Dermis blood vessel endothelial cell (primary cell): ENCODE measurements at places on chromosomes 12 and 14. TPM values are rescaled to one million over a fixed set of nuclear protein-coding genes. Genes with fewer than 3 reads are reported as not detected.

Gene MRPL51
- 86.4 and 167 TPM in 2 replicates for total RNA-seq

GRCh38 chr14:78605025-78605762 is 435.0 kb downstream of the NRXN3 start:
- no peak for DNase-seq

GRCh38 chr12:28937196-28937595 is 211.9 kb upstream of the FAR2 start:
- DNase-seq: peak; percentile 22

DNA sequence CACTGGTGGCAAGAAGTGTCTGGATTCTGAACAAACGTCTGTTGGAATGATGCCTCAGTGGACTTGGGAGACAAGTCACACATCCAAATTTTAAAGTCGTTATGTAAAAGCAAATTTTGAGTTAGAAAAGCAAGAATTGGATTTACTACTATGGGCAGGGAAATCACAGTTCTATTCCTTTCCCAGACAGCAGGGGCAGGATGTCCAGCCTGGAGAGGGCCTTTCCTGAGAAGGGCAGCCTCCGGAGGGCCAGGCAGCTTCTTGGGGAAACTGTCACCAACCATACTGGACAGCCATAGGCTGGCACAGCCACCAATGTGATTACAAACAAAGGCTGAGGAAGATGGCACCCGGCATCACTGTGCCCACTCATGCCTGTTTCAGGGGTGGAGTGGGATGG is 11.1 kb downstream of the SLC24A4 start:
- DNase-seq: no peak

GRCh38 chr14:33796356-33796755 is 154.5 kb downstream of the EGLN3 start:
- DNase-seq: no peak

Gene TPH2
- total RNA-seq: not detected in 2 replicates

Gene CISTR
- total RNA-seq: not detected in 2 replicates

DNA sequence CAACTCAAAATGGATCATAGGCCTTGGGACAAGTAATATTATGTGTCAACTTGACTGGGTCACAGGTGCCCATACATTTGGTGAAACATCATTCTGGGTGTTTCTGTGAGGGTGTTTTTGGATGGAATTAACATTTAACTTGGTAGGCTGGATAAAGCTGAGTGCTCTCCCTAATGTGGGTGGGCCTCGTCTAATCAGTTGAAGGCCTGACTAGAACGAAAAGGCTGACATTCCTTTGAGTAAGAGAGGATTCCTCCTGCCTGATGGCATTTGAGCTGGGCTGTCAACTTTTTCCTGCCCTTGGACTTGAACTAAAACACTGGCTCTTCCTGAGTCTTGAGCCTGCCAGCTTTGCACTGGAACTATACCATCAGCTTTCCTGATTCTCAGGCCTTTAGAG is 93.4 kb upstream of the ESRRB start:
- no peak for DNase-seq

Gene GPR132
- total RNA-seq: 0.09 and 0.85 TPM in 2 replicates

GRCh38 chr14:50082784-50083466 is 33.4 kb downstream of the VCPKMT start:
- no peak for DNase-seq

Gene OAS2
- 7.5 and 8.4 TPM in 2 replicates for total RNA-seq

Gene MSI1
- not detected in 2 replicates for total RNA-seq

- peak; percentile 59 for DNase-seq
Measured at GRCh38 chr12:45966486-45966885, 23.9 kb downstream of the SCAF11 start.

DNA sequence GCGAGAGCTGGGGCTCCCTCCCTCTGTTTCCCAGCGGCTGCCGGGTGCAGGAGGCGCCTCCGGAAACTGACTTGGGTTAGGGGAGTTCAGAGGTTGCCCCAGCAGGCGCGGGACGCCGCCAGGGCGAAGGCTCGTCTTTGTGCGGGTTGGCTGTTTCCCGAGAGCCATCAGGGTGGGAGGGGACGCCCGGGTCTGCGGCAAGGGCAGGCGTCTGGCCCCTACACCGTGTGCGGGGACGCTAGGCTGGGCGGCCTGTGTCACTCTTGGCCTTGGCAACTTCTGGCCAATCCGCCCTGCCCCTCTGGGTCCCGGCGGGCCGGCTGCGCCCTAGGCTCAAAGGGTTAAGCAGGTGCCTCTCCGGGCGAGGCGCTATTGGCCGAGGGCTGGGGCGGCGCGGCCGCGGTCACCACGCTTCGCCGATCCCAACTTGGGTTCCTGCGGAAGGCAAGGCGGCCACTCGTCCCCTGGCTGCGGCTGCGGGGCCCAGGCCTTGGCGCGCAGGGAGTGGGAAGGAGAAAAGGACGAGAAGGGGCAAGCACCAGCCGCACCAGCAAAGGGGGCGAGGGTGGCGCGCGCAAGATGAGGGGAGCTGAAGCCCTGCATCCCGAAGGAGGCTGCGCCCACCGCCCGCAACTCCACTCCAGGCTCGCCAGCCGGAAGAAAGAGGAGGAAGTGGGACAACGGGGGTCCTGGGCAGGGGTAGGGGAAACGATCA is 5.6 kb upstream of the NPAS3 start:
- DNase-seq: no peak

- DNase-seq: no peak
Measured at GRCh38 chr14:64110802-64111201, 183.4 kb downstream of the ESR2 start.

DNA sequence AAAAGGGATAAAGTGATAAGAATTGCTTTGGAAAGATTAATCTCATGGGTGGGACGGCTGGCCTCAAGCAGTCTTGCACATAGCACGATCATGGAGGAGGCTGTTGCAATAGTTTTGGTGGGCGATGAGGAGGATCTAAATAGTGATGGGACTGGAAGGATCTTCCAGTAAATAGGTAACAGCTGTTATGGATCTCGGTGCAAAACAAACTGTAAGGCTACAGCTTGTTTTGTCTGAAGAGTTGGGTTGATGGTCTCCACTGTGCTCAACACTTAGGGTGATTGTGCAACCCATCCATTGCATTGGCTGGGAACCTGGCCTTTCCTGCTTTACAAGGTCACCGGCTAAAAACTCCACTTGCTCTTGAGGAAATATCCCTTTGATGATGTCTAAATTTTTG is 21.0 kb downstream of the IGF1 start:
- DNase-seq: no peak

GRCh38 chr12:53101266-53101665 is 2.0 kb upstream of the SOAT2 start:
- DNase-seq: no peak

- no peak for DNase-seq
Measured at GRCh38 chr14:64960762-64961276, 11.3 kb downstream of the RAB15 start.

Gene ASCL1
- total RNA-seq: not detected in 2 replicates

Gene TAS2R19
- total RNA-seq: 4.0 and 9.2 TPM in 2 replicates

Gene KCNC2
- total RNA-seq: not detected in 2 replicates

Gene B4GALNT3
- 0.05 TPM in 1 of 2 replicates, not detected in the other for total RNA-seq

DNA sequence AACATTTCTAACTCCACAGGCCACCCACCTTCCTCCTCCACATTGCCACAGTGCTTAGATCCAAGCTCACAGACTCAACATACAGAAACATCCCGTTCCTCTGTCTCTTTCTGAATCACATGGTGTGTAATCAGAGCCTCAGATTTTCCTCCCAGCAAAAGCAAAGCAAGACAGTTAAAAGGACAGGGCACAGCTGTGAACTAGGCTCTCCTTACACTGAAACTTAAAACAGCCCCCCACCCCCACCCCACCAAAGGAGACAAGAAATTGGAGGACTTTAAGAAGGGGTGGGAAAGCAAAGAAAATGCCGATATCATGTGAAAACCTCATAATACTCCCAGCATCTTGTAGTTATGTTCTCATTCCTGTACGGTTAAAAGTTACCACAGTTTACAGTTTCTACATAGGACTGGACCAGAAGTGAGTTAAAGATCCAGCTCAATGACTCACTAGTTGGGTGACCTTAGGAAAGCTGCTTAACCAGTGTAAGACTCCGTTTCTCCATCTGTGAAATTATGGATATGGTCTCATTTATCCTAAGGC is 4.8 kb downstream of the YBX3 start:
- DNase-seq: peak; percentile 55

- DNase-seq: no peak
Measured at GRCh38 chr14:54606178-54606577, 39.2 kb downstream of the SAMD4A start.

DNA sequence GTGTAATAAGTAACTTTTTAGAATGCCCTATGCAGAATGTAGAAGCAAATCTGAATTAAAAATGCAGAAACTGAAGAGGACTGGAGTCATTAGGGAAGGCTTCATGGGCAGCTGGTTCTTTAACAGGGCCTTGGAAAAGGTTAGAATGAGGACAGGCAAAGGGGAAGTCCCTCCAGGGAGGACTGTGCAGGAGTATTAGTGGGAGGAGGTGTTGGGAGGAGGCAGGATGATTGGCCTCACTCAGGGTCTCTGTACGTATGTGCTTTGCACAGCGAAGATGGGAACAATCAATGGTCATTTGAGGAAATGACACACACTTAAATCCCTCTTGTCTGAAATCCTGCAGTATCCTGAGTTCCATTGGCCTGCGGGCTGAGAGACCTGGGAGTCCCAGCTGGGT is 119.7 kb downstream of the PTCSC3 start:
- DNase-seq: peak; percentile 4

GRCh38 chr12:8035440-8036010 is 3.0 kb downstream of the FOXJ2 start:
- no peak for DNase-seq

Gene EIF4B
- total RNA-seq: 1,240 and 1,351 TPM in 2 replicates

- DNase-seq: peak; percentile 9
Measured at GRCh38 chr14:63663428-63664341, 22.0 kb upstream of the WDR89 start.

DNA sequence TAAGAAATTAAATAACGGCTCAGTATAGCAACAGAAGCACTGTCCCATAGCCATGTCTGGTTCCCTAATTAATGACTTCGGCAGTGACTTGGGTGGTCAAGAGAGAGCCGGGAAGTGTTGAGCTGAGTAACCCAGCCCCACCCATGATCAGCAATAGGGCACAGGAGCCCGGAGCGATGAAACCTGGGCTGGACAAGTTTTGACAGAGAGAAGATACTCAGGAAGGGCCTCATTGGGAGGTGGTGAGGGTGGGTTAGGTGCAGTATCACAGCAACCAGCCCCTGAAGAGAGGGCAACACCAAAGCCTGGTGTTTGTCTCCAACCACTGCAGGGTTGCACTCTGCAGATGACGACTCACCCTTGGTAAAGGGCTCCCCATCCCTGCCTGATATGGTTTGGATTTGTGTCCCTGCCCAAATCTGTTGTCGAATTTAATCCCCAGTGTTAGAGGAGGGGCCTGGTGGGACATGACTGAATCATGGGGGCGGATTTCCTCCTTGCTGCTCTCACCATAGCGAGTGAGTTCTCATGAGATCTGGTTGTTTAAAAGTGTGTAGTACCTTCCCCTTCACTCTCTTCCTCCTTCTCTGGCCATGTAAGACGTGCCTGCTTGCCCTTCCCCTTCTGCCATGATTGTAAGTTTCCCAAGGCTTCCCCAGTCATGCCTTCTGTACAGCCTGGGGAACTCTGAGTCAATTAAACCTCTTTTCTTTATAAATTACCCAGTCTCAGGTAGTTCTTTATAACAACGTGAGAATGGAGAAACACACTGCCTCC is 124.9 kb upstream of the MED13L start:
- no peak for DNase-seq

GRCh38 chr12:131851741-131852550 is 23.8 kb downstream of the MMP17 start:
- DNase-seq: no peak

GRCh38 chr12:95506707-95507523 is 33.0 kb downstream of the METAP2 start:
- DNase-seq: no peak

GRCh38 chr14:90345239-90345557 is 13.5 kb upstream of the NRDE2 start:
- DNase-seq: no peak

Gene SERPINA9
- not detected in 2 replicates for total RNA-seq

DNA sequence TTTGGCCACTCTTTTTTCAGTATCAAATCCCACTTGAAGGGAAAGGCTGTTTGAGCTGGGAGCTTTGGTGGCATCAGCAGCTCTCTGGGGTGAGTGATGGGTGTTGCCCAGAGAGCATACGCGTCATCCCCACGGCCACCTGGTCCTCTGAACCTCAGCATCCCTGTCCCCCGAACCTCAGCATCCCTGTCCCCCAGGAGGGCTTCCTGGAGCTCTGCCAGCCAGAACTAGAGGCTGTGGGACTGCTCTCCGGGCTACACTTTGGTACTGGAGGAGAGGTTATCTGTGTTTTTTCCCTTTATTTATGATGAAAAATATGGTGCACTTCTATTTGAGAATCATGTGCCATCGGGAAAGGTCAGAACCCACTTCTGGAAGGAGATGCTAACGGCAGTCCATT is 131.5 kb upstream of the RTL1 start:
- DNase-seq: no peak

DNA sequence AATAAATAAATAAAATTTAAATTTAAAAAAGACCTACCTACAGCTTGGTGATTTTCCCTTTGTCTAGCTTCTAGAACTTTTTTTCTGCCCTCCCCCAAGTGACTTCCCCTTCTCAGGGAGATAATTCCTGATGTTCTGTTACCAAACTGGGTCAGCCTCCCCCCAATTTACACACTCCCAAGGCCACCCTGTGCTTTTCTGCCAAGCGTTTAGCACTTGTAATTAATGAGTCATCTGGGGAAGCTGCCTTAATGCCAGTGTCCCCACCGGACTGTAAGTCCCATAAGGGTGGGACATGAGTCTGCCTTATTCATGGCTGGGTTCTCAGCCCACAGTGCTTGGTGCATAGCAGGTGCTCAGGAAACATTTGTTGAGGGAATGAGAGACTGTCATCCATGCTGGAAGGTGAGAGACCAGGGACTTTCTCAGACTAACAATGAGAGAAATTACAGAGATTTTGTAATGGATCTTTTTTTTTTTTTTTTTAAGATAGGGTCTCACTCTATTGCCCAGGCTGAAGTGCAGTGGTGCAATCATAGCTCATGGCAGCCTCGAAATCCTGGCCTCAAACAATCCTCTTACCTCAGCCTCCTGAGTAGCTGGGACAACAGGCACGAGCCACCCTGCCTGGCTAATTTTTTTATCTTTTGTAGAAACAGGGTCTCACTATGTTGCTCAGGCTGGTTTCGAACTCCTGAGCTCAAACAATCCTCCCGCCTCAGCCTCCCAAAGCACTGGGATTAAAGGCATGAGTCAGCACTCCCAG is 106.8 kb downstream of the PHETA1 start:
- no peak for DNase-seq

DNA sequence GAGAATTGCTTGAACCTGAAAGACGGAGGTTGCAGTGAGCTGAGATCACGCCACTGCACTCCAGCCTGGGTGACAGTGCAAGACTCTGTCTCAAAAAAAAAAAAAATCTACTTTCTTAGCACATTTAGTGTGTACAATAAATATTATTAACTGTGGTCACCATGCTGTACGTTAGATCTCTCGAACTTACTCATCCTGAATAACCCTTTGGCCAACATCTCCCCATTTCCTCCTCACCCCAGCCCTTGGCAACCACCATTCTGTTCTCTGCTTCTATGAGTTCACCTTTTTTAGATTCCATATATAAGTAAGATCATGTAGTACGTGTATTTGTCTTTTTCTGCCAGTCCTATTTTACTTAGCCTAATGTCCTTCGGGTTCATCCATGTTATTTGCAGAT is 13.4 kb downstream of the FUT8 start:
- no peak for DNase-seq

Gene PLA2G1B
- total RNA-seq: not detected in 2 replicates

GRCh38 chr12:5258498-5258897 is 173.4 kb upstream of the NTF3 start:
- DNase-seq: no peak

GRCh38 chr12:114916124-114916523 is 232.1 kb upstream of the TBX3 start:
- peak; percentile 34 for DNase-seq
